ENCODE measurements at places on chromosomes 2 and 18.

GRCh38 chr2:48790407-48791170 lies 35.1 kb upstream of the LHCGR start:
- DNase-seq, result no peak

DNA sequence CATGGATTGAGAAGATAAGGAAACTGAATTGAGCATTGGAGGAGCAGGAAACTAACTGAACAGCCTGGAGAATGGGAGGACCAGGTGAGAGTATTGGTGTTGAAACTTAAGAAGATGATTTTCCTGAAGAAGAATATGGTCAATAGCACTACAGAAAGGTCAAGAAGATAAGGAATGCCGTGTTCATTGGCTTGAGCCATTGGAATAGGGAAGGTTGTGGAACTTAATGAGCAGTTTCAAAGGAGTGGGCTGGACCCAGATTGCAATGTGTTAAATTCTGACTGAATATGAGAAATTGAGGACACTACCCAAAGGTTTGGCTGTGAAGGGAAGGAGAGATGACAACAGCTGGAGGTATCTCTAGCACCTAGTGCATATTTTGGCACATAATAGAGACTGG lies 19.0 kb downstream of the KCMF1 start:
- DNase-seq, result no peak

DNA sequence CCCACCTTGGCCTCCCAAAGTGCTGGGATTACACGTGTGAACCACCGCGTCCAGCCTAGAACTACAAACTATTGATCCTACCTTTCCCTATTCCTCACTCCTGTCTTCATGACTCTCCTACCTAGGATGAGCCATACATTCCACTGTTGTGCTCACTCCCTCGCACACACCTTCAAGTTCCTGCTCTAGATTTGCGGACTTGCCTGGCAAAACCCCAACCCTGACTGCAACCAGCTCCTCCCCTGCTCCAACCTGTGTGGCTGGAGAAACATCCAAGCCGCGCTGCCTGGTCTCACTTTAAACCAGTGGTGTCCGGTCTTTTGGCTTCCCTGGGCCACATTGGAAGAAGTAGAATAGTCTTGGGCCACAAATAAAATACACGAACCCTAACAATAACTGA lies 5.0 kb upstream of the DNPEP start:
- DNase-seq, result no peak

DNA sequence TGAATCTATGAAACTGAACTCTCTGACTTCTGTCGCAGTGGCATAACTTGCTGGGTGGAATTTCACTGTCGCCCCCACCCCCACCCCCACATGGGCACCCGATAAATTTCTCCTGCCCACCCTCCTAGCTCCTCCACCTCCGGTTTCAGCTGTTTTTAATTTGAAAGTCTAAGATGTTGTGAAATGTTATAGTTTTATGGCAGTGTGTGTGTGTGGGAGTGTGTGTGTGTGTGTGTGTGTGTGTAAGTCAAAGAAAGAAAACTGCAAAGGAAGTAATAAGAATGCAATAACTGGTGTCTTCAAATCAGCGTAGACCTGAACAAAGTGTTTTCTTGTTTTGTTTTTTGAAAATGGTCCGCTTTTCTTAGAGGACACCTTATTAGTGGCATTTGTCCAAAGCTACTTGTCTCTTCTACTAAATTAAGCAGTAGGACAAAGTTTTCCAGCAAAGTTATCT lies 388 bp downstream of the DTNA start:
- DNase-seq, result no peak

GRCh38 chr18:57125627-57126026 lies 21.3 kb upstream of the BOD1L2 start:
- no peak for DNase-seq
